HFF-Myc (cell line): ENCODE measurements at places on chromosomes 13 and 19.

DNA sequence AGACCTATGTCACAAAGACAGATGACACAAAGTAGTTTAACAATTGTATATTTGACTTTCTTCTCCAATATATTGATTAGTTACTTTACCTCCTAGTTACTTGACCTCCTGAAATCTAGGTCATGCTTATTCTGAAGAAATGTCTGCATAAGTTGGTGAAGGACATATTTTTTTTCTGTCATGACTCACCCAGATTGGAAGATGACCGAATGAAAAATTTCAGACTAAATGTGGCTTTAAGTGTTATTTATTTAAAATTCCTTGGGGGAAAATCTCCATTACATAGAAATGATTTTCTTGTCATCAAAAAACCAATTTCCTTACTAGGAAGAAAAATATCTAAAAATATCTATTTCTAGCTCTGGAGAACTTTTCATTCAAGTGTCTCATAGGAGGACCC lies 217.1 kb downstream of the POSTN start:
- no peak for DNase-seq

- DNase-seq: no peak
These were observed 21.3 kb downstream of the RNF6 start for GRCh38 chr13:26200811-26201210.

DNA sequence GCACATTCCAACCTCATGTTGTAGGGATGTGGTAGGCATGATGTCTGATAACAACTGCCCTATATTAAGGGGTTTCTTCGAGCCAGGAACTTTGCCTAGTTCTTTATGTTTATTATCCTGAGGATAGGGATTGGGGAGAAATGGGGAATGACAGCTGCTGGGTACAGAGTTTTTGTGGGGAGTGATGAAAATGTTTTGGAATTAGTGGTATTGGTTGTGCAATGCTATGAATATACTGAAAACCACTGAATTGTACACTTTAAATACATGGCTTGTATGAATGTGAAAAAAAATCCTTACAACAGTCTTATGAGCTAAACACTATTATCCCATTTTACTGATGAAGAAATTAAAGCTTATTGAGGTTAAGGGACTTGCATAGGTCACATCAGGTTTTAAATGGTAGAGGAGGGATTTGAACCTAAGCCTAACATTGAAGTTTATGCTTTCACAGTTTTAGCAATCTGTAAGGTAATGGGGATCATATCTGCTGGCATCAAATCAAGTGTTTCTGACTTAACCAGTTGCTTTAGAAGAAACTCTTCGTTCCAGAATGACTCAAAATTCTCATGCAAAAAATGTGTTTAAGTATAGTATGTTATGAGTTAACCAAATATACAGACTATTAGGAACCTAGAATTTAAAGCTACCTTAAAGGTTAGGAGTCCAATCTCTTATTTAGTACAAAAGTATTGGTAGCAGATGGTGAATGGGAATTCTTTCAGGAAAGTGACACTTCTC lies 61.4 kb downstream of the ERCC5 start:
- no peak for DNase-seq

GRCh38 chr13:48370815-48371214 lies 42.1 kb downstream of the LPAR6 start:
- DNase-seq: no peak

DNA sequence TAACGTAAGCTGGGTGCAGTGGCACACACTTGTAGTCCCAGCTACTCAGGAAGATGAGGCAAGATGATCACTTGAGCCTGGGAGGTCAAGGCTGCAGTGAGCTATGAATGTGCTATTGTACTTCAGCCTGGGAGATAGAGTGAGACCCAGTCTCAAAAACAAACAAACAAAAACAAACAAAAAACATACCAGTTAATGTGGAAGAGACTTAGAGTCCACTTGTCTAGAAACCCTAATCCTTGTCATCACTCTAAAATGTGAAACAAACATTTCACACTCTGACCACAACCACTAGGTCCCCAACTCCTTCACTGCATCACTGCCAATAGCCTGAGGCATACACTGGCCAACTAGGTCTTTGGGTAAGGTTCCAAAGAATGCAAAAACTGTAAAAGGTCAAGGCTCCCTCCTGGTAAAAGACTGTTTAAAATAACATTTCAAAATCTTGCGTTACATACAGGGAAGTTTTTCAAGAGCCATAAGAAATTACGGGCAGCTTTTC lies 28.6 kb upstream of the CYP2B6 start:
- no peak for DNase-seq
